Ureter (tissue), 1 donor: ENCODE measurements at places on chromosomes 1 and 21. TPM values are rescaled to one million over a fixed set of nuclear protein-coding genes. Genes with fewer than 3 reads are reported as not detected.

DNA sequence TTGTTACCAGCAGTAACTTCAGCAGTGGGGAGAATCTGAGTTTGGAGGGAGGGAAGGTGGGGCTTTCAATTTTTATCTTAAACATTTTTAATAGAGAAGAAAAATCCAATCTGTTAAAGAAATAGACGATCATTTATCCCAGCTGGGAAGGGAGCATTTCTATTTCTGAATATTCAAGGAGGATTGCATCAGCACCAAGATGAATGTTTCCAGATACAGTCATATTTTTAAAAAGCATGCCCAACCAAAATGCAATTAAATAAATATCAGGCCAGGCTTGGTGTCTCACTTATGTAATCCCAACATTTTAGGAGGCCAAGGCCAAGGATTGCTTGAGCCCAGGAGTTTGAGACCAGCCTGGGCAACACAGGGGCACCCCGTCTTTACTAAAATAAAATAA, 1.7 kb upstream of the ATP1A4 start:
- no peak for DNase-seq

- no peak for DNase-seq
Observed at GRCh38 chr1:7136166-7136953, 351.1 kb downstream of the CAMTA1 start.

- no peak for DNase-seq
Observed at GRCh38 chr1:247456021-247456420, 1.9 kb downstream of the OR2B11 start.

DNA sequence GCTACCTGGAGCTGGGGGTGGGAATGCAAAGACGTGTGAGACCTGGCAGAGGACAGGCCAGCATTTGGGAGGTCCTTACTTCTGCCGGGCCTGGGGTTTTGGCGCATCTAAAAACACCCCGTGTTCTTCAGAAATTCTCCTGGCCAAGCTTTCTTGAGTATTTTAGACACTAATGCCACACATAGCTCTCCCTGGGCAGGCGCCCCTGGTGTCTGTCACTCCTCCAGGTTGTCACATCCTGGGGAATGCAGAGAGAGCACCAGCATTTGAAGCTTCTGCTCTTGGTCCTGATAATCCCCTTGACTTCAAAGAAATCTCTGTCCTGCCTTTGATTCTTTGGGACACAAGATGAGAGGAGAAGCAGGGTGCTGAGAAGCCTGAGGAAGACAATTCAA, 6.0 kb downstream of the CAPN9 start:
- DNase-seq, result no peak

- DNase-seq, result peak; percentile 76
Observed at GRCh38 chr1:225447650-225448089, 19.8 kb upstream of the LBR start.

GRCh38 chr1:183842795-183843144, 37.9 kb downstream of the RGL1 start:
- no peak for DNase-seq

- DNase-seq, result no peak
Observed at GRCh38 chr1:76770979-76771378, 96.3 kb upstream of the ST6GALNAC5 start.

DNA sequence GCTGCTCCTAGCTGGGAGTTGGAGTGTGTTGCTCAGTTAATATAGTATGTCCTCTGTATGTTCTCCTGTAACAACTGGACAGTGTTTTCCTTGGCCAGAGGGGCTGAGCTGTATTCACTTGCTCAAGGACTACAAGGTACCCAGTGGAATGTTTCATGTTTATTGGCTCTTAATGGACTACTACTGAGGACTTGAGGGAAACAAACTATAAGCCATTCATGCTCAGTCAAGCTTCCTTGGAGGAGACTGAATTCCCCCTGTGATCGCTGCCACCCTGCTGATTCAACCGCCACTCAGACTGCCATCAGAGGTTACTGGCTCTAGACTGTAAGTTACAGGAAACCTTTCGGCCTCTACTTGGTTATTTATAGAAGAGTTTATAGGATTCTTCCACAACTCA, 166.6 kb downstream of the ZC3H11B start:
- DNase-seq, result no peak

- DNase-seq, result no peak
Observed at GRCh38 chr1:228378873-228379460, 27.7 kb downstream of the TRIM11 start.

GRCh38 chr1:92538413-92539061, 51.8 kb upstream of the GFI1 start:
- DNase-seq, result no peak

DNA sequence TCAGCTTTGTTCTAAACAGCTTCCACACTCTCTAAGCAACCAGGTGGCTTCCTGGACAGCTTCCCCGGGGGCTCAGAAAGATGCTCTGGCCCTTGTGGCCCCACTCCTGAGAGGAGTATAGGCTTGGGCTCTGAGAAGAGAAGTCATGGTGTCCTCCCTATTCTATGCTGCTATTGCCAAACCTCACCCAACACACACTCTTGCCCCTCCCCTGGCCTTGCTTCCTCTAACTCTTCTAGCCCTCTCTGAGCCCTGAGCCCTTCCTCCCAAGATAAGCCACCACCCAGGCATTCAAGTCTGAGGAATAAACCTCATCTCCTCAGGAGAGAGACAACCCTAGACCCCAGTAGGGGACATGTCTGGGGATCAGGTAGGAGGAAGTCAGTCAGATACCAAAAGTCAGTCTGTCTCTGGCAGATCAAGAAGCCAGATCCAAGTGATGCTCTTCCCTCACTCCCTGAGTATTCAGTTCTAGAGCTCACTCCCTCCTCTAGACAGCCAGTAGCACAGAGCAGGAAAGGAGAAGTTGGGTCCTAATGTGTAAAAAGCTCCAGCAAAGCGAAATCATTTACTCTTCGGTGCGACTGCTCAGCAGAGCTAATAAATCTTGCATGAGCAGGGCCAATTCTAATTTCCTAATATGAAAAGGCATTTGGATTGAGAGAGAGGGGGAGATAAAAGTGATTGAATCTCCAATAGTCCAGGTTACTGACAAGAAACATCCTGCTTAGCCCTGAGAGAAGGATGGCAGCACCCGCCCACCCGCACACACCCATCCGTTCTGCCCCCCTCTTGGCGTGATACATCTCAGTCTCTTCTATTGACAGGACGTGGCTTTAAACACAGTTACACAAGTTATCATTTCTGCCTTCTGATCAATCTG, 50.5 kb downstream of the DMAP1 start:
- no peak for DNase-seq

DNA sequence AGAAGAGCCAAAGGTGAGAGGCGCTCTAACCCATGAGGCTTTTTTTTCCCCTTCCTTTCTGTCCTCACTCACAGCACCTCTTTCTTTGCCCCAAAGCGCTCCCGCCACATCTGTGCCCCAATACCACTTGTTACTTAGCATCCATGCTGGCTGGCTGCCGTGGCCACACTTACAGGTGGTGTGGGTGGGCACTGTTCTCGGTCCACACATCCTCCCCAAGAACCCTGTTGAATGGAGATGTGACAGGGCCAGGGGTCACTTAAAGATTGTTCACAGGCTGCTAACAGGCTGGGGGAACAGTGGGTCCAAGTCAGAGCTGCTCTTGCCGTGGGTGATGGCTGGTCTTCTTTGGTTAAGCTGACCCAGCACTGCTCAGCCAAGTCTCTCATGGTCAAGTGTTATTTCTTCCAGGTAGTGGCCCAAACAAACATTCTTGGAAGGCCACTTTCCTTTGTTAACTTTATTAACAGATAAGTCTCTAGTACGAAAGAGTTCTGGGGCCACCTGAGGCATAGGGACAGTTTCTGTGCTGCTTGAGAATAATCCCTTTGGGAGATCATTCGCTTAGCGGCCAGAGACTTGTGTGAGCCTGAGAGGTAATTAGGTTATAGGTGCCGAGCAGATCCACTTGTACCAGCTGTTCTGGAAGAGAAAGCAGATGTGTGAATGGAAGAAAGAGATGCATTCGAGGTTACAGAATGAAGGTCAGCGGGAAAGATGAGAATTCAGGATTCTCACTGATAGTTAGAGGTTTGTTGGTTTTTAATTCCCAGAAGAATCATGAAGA, 62.6 kb upstream of the IRF2BP2 start:
- DNase-seq, result no peak

DNA sequence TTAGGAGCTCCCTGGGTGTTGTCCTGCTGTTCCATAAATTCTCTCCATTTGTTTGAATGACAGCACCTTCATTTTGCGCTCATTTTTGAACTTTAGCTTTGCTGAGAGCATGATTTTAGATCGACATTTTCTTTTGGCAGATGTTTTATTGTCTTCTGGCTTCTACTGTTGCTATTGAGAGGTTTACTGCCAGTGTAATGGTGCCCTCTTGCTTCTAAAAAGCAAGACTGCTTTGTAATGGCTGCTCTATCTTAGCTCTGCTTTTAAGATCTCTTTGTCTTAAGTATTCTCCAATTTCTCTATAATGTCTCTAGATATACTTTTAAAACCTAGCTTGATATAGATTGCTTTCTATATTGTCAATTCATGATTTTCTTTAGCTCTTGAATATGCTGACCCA, 27.8 kb downstream of the THEM4 start:
- DNase-seq, result no peak

GRCh38 chr1:171792656-171793369, 11.4 kb downstream of the METTL13 start:
- DNase-seq, result no peak

- DNase-seq, result no peak
Observed at GRCh38 chr1:107787299-107787698, 177.7 kb downstream of the VAV3 start.

DNA sequence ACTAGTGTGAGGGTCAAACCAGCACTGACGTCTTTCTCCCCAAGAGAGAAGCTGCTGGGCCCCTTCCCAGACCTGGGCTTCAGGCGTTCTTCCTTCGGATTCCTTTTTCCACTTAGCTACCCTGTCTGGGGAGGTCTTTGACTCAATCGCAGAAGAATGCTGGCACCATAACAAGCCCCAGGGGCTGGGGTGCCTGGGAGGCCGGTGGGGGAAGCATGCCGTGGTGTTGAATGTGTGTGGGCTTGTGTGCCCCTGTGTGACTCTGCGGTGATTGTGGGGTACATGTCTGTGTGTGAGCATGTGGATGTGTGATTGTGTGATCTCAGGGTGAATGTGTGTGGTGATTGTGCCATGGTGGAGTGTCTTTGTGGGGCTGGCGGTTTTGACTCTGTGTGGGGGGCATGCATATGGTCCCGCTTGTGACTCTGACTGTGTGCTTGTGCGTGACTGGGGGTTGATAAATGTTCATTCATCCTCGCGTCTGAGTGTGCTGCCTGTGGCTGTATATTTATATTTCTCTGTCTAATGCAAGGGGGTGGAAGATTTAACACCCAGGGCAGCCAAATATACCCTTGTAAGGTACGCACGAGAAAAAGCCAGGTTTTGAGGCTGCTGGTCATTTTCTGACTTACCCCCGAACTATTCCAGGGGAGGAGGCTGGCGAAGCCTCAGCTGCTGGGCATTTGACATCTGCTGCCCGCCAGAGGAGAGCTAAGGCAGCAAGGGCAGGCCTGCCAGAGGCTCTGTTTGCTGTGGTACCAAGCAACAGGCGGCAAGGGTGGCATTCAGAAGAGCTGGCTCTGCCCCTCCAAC, 1.1 kb upstream of the SYNC start:
- DNase-seq, result no peak

DNA sequence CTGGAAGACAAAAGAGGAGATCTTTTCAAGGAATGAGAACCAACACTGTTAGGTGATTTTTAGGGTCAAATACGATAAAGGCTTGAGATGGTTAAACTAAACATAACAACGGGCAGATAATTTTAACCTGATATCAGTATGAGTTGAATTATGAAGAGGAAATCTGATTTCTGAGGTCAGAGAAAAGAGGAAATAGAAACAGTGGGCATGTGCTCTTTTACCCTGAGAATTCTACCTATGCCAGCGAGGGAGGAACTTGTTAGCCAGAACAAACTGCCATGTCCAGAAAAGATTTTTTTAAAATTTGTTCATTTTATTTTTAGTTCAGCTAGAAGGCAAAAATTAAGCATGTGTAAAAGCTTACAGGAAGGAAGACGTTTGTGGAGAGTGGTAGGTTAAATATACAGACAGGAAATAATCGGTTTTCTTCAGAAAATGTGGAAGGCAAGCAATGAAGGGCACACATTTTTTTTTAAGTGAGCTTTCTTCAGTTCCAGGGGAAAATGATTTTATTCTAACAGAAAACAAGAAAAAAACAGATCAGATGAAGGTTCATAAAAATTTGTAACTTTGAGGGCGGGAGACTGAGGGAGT, 1745.3 kb downstream of the MRPL39 start:
- no peak for DNase-seq

DNA sequence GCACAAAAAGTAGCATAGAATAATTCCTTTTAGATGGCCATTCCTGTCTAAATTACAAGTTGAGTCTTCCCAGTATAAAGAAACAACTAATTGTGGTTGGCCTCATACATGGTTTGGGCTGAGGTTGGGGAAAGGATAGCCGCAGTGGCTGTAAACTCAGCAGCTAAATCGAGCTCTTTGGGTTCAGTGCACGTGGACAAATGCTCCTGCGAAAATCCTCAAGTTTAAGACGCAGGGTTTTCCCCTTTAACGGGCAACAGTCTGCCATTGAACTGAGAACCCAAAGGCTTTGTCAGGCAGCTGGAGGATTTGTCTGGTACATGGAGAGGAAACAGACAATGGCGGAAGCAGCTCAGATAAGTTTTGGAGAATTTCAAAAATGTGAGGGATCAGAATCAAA, 331.9 kb downstream of the TGFB2 start:
- DNase-seq, result no peak

DNA sequence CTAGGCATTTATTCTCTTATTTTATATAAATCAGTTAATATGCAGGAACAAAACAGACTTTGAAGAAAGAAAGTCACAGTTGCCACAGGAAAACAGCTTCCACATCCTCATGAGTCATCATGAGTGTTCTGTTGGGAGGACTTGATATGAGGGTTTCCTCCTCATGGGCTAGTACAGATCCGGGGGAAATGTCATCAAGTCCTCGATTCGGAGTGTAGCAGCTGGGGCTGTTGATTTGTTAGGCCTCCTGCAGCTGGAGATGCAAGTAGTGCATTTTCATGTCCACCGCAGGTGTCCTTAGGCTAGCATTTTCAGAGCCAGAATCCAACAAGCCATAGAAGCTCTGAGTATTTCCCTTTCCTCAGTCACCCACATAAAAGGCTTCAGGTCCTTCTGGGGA, 36.7 kb downstream of the ADAM30 start:
- DNase-seq, result no peak

The JTB gene
- 103 TPM for total RNA-seq

The TPTE gene
- not detected for total RNA-seq

The NES gene
- total RNA-seq, result 42.4 TPM

The CAMSAP2 gene
- 37.8 TPM for total RNA-seq

The S100A16 gene
- total RNA-seq, result 81.8 TPM

The HNRNPU gene
- 356 TPM for total RNA-seq

The VAV3 gene
- 57.5 TPM for total RNA-seq

The PLPPR4 gene
- 5.1 TPM for total RNA-seq

The FAM72A gene
- not detected for total RNA-seq

The CRABP2 gene
- total RNA-seq, result 229 TPM

The KIF14 gene
- 0.26 TPM for total RNA-seq
